ENCODE measurements at places on chromosomes 3 and 15. TPM values are rescaled to one million over a fixed set of nuclear protein-coding genes. Genes with fewer than 3 reads are reported as not detected.

- peak; percentile 60 for DNase-seq
These were observed 737 bp upstream of the ITPR1 start for GRCh38 chr3:4492208-4493013.

GRCh38 chr3:260898-261297 lies 64.3 kb downstream of the CHL1 start:
- DNase-seq, result no peak

DNA sequence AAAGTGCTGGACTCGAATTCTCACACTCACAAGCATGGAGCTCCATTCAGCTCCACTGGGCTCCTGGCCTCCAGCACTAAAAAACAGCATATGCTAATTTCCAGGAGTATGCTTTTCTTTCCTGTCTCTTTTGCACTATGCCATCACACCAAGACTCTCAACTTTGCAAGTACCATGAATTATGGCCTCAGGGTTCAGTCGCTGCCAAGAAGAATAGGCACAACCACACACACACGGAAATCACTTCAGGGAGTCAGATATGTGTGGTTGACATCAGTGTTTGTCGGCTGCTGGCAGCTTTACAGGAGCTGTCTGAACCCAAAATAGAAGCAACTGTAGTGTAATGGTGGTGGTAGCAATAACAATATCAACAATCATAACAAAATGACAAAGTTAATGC lies 305.0 kb upstream of the SLCO3A1 start:
- DNase-seq, result peak; percentile 40

- peak; percentile 51 for DNase-seq
These were observed 60.2 kb downstream of the CORO2B start for GRCh38 chr15:68638953-68639515.

GRCh38 chr3:197428952-197429351 lies 126.8 kb downstream of the BDH1 start:
- DNase-seq, result no peak

DNA sequence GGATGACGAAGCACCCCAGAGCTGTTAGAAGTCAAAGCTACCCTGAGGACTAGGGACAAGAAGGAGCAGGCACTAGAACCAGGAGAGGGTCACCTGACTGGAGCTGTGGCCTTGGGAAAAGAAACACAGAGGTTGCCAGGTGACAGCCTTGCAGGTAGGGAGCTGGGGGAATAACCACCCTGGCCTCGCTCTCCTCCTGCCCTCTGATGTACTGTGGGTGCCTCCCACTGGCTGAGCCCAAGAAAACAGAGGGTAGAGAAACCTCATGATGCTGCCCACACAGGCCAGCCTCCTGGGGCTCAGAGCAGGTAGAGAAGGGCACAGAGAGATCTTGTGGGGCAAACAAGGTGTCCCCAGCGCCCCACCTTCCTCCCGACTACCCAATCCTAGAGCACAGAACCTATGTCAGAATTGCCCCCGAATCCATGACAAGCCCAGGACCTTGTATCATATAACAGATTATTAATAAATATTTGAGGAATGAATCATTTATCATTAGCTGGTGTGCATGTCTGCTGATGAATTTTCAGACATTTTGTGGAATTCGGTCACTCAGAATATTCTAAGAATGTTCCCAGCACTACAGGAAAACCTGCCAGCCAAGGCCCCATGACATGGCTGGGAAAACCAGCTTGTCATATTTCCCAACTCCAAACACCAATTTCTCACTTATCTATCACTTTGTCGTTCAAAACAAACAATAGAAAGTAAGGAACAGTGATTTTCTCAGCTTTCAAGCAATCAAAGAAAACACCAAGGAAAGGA lies 59.8 kb upstream of the MEX3B start:
- DNase-seq, result no peak

Gene FAM107A
- 0.11 TPM for total RNA-seq

Gene TMEM44
- 8.8 TPM for total RNA-seq

Measured in Daoy (cell line).